CD4-positive, alpha-beta memory T cell (primary cell): ENCODE measurements at places on chromosomes 12 and 14. TPM values are rescaled to one million over a fixed set of nuclear protein-coding genes. Genes with fewer than 3 reads are reported as not detected.

The BATF gene
- total RNA-seq = 17.1 TPM

The MYF5 gene
- total RNA-seq = not detected

DNA sequence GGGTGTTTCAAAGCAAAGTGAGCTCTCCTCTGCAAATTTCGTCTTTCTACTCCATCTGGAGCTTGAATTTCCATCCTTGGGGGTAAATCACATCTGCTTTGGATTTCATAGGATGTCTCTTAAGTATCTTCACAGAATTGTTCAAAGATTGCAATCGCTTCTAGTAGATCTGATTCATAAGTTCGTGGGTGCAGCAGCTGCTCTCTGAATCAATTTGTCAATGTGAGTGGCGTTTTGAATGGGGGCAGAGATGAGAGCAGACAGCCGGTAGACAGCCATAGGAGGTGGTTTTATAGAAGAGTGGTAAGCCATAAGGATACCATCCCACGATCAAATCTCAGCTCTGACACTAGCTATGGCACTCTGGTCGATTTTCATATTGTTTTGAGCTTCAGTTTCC lies 146.0 kb upstream of the RPH3A start:
- DNase-seq = no peak

GRCh38 chr12:92365333-92365732 lies 219.7 kb upstream of the BTG1 start:
- DNase-seq = no peak

DNA sequence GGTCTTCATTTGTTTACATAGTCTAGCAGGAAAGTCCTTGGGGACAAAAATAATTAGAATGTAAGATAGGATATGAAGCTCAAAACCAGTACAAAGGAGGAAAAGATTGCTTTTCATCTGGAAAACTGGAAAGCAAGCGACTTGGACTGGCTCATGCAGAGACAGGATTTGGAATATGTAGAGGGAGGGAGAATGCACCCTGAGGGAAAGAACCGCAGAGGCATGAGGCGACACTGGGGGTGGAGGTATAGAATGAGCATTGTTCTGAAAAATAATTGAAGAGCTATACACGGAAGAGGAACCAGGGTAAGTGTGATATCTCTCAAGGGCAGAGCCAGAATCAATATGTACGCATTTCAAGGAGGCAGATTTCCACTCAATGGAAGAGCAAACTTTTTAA lies 85.5 kb downstream of the PLEKHG3 start:
- DNase-seq = no peak

DNA sequence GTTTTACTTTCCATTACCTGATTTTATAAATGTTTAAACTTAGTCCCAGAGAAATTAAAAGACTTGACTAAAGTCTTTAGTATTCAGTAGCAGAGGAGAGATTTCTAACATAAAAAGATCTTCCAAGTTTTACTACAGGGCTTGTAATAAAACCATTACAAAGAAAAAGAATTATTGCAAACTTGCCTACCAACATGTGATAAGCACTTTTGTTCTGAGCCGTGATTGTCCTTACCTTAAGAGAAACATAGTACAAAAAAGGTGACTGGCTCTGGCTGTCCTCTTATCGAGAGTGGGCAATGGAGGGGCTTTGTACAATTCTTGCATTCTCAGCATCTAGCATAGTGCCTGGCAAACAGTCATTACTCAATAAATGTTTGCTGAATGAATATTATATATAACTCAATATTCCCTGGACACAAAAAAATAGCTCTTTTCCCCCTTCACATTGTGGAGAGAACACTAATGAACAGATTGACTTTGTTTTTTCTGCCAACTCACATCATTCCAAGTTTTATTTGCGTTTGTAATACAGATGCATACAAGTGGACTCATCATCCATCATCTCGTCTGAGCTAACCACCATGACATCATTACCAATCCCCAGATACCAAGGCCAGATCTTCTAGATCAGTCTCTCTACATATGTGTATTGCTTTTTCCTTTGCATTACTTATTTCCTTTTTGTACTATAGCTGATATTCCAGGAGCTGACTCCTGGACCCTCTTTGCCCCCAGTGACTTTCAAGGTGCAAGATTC lies 192.8 kb upstream of the EEA1 start:
- no peak for DNase-seq
